COLO829 (cell line): ENCODE measurements at places on chromosomes 2 and 18.

DNA sequence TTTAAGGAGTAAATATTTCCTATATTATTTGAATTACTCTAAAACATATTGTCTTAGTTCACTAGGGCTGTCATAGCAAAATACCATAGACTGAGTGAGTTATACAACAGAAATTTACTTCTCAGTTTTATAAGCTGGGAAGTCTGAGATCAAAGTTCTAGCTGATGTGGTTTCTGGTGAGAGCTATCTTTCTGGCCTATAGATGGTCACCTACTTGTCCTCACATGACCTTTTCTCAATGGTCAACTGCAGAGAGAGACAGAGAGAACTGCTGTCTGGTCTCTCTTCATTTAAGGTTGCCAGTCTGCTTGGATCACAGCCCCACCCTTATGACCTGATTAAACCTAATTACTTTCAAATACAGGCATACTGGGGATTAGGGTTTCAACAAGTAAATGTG is 490.9 kb downstream of the FBXO15 start:
- no peak for DNase-seq

GRCh38 chr2:240752209-240752608 is 60.5 kb downstream of the AQP12A start:
- DNase-seq = no peak

GRCh38 chr2:60505880-60506260 is 47.6 kb downstream of the BCL11A start:
- no peak for DNase-seq

- DNase-seq = no peak
Observed at GRCh38 chr2:38535404-38535743, 67.4 kb downstream of the HNRNPLL start.

- peak; percentile 81 for DNase-seq
Observed at GRCh38 chr2:146820672-146821071, 1024.2 kb upstream of the ACVR2A start.

GRCh38 chr2:59986511-59986910 is 566.9 kb downstream of the BCL11A start:
- DNase-seq = no peak

DNA sequence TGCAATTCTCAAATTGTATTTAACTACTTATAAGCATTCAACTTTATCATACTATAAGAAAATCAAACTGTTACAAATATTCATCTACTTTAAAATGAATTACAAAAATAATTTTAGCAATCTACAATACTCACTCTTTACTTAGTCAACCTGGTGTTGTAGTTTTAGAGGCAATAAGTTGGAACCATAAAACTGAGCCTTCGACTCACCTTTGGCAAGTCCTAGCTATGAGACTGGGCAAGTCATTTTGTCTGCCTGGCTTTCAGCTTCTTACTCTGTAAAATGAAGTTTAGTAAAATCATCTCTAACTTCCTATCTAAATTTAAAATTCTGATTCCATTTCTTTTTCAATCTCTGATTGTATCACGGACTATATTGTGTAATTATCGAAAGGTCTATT is 161.0 kb downstream of the LAMA3 start:
- DNase-seq = no peak

DNA sequence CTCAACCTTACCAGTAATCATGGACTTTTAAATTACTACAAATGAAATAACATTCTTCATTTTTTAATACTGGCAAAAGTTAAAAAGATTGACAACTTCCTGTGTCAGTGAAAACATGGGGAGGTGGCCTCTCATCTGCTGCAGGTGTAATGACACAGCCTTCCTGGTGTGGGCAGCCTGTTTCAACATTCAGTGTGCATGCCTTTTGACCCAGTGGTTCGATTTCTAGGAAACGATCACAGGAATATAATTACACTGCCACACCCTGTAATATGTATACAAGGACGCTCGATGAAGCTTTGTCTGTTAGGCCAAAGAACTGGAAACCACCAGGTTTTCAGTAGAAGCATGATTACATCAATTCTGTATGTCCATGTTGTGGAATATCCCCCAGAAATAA is 68.7 kb downstream of the MTHFD2 start:
- DNase-seq = no peak

GRCh38 chr2:186881660-186882059 is 32.7 kb upstream of the ZSWIM2 start:
- no peak for DNase-seq
